ENCODE measurements at places on chromosomes 3 and 15.

DNA sequence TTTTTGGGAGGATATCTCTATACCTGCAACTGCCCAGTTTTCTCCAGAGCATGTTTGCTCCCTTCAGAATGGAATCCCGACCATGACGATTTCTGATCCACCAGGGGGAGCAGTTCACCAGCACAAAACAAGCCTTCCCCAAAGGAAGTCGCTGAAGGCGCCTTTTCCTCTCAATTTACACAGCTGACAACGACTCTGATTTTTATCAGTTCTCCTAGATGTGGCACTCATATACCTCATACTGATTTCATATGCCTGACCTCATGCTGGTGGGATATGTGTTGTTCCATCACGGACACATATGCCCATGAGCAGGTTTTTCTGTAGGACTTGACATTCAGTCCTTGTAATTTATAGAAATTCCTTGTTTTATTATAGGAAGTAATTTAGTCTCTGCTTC lies 1028.2 kb downstream of the MCTP2 start:
- peak; percentile 73 for DNase-seq

- no peak for DNase-seq
These were observed 97.2 kb upstream of the MB21D2 start for GRCh38 chr3:193014902-193015301.

- no peak for DNase-seq
These were observed 13.9 kb downstream of the ISLR2 start for GRCh38 chr15:74144153-74144775.

DNA sequence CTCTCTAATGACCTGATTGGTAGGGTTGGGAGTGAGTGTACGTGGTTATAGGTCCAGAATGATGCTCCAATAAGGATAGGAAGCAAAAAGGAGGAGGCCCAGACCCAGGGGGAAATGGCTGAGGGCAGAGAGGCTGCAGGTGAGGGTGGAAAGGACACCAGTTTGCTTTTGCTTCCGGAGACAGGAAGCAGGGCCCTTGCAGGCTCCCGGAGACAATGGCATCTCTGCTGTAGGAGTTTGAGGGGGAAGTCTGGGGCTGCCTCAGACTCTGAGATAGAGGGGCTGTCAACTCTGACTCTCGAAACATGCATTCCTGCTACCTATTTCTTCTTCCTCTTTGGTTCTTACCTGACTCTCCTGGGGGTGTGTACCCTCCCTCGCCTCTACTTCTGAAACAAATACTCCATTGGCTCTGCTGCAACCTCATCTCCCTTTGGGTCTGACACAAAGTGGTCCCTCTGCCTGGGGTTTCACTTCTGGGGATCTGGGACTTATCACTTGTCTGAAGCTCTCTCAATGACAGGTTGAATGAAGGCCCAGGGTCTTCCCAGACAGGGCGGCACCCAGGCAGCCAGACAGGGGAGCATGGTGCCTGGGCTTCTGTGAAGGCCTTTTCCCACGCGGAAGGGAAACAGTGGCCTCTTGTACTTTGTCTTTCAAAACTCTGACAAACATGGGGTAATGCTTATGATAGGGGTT lies 61.5 kb downstream of the CHRD start:
- no peak for DNase-seq

GRCh38 chr3:9196020-9196419 lies 53.4 kb downstream of the SRGAP3 start:
- no peak for DNase-seq

GRCh38 chr15:82294061-82294690 lies 31.6 kb downstream of the SAXO2 start:
- no peak for DNase-seq

Data from suprapubic skin (tissue), 4 donors.